HuH-7.5 (cell line): ENCODE measurements at places on chromosomes 2 and 18.

DNA sequence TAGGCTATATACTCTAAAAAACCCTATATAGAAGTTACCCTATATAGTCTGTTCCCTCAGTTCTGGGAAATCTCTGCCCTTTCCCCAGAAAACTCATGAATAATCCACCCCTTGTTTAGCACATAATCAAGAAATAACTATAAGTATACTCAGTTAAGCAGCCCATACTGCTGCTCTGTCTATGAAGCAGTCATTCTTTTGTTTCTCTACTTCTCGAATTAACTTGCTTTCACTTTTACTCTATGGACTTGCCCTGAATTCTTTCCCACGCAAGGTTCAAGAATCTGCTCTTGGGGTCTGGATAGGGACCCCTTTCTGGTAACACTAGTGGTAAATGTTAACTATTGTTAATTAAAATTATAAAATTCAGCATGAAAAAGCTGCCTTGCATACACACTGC, 17.4 kb upstream of the AP1S3 start:
- DNase-seq, result no peak

DNA sequence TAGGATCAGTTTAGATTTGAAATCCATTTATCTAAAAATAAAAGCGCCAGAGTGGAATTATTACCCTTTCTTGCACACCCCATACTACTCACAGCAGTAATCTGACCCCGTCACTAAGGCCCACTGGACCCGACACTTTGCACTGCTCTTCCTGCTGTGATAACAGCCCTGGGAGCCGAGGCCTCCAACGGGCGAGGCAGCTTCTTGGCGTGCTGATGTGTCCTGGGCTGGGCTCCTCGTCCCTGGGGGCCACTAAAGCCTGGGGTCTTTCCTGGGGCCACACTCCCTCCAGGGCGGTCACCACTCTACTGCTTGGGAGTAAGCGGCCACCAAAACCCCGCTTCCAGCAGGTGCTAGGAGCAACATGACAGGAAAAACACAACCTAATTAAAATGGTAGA, 61.7 kb downstream of the ZAP70 start:
- no peak for DNase-seq

DNA sequence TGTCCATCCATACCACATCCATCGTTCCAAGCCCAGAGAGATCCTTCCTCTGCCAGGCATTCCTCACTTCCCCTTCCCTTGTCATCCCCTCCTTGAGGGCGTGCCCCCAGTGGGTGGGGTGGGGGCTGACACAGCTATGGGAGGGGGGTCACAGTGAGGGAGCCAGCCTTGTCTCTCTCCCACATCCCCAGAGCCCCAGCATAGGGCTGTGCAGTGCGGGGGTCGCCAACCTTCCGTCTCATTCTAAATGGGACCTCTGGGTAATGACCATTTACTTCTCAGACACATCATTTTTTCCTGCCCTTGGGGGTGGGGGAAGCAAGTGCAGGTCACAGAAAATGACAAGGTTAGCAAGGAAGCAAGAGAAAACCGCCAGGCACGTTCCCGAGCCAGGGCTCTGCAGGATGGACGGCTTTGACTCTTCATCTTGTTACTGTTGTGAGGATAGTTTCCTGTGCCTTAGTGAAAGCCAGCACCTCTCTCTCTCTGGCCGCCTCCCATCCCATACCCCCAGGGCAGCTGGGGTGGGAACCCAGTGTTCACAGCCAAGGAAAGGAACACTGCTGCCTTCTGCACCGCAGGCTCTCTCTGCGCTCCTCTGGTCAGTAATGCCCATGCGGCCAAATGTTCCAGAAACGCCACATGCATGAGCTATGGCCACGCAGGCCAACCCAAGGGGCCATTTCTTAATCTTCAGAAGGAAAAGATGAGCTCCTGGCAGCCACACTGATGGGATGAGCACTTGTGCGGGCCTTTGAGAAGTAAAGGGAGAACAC, 22.7 kb upstream of the OTOS start:
- DNase-seq, result no peak

GRCh38 chr2:73131807-73132206, 19.1 kb upstream of the RAB11FIP5 start:
- DNase-seq, result no peak

- DNase-seq, result no peak
Measured at GRCh38 chr2:30234180-30234971, 3.0 kb downstream of the LBH start.

GRCh38 chr2:68172990-68173700, 15.5 kb downstream of the PNO1 start:
- no peak for DNase-seq

GRCh38 chr2:101479810-101480209, 4.9 kb upstream of the RFX8 start:
- DNase-seq, result no peak

DNA sequence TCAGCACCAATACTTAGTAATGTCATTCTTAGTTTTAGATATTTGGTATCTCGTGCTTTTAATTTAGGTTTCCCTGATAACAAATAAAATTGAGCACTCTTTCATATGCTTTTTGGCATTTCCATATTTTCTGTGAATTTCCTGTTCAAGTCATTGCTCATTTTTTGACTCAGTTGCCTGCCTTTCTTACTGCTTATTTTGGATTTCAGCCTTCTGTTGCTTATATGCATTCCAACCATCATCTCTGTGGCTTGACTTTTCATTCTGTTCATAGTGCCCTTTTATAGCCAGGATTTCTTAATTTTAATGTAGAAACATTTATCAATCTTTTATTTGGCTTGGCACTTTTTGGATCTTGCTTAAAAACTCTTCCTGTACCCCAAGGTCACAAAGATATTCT, 14.5 kb upstream of the KIF3C start:
- DNase-seq, result no peak

DNA sequence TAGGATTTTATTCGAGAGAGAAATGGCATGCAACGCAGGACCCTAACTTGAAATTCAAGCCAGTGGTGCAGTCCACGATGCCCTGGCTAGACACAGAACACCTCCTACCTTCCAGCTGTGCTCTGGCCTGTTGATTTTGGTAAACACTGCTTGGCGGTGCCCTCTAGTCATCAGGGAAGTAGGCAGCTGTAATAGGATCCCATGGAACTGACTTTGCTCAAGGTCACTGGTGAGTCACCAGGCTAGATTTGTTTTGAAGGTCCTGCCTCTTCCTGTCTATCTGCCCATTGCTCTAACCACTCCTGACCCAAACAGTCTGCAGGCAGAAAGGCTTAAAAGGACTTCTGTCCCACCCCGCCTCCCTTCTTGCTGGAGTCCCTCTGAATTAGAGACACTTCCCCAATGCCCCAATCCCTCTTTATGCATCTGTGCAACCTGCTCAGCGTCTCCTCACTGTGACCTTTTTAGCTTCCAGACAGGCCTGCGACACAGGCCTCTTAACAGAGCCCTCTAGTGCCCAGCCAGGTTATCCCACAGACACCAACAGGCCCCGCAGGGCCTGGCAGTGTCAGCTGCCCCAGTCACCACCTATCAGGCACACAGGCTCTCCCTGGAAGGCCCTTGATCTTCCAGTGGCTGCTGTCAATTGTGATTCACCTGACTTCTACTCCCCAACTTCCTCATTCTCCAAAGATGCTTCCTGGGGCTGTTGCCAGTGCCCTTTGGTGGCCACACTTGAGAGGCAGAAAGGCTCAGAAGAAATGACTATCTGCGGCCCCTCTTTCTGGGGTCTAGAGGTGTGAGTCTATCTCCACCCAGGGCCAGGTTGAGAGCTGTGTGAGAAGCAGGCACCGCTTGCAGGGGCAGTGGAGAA, 5.2 kb downstream of the TMEM127 start:
- peak; percentile 91 for DNase-seq

GRCh38 chr2:186302263-186302662, 183.8 kb upstream of the ZC3H15 start:
- DNase-seq, result no peak

GRCh38 chr2:46097714-46098480, 199.3 kb upstream of the EPAS1 start:
- no peak for DNase-seq

- no peak for DNase-seq
Measured at GRCh38 chr2:104606056-104606455, 247.9 kb upstream of the POU3F3 start.

- DNase-seq, result no peak
Measured at GRCh38 chr18:45284851-45285250, 330.4 kb upstream of the SLC14A2 start.

DNA sequence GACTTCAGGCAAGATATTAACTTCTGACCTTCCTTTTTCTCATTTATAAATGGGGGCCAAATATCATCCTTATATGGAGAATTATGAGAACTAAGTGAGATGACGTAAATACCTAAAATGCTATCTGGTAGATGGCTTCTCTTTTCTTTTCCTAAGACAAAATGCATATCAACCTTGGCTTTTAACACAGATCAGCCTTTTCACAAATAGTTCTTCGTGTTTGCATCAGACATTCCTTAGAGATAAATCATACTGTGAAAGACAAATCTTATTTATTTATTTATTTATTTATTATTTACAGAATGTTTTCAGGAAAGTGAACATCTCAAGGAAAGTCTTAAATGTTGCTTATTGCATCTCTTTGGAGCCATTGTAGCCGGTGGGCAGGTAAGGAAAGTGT, 62.8 kb downstream of the NBEAL1 start:
- DNase-seq, result no peak

GRCh38 chr18:25360301-25360899, 8.4 kb upstream of the ZNF521 start:
- no peak for DNase-seq

- DNase-seq, result no peak
Measured at GRCh38 chr18:36459203-36459602, 161.7 kb downstream of the FHOD3 start.

DNA sequence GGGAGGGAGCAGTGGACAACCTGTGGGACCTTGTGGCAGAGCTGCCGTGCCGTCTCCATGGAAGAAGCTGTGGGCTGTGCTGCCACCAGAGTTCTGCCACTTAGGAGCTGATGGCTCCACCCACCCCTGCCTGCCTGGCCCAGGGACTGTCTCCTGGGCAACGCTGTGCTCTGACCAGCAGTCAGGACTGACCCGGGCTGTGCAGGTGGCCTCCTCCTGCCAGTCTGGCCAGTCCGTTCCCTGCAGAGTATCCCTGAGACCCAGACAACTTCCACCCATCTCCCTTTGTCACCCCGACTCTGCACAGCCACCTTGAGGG, 12.8 kb downstream of the ASIC4 start:
- DNase-seq, result no peak

DNA sequence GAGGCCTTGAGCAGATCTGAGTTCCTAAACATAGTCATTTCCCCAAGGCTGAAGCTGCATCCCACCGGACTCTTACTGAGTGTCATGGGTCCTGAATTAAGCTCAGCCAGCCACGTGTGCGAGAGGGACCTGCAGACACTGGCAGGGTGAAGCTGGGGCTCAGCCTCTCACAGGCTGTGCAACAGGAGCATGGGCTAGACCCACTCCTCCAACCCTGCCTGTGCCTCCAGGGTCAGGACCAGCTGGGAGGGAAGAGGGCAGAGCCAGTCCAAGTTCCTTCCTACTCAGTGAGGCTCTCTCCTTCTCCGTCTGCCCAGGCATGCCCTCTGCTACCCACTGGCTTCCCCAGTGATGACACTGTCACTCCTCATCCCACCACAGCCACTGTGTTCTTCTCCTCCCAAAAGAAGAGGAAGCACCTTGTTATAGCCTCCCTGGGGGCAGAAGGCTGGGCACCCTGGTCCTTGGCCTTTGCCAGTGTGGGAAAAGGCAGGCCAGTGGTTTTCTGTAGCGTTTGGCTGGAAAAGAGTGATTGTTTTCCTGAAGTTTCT, 78.9 kb downstream of the KCNF1 start:
- DNase-seq, result no peak

- peak; percentile 47 for DNase-seq
Measured at GRCh38 chr2:176637486-176638166, 368.4 kb downstream of the MTX2 start.

- no peak for DNase-seq
Measured at GRCh38 chr18:43160509-43160908, 45.0 kb upstream of the RIT2 start.

- DNase-seq, result no peak
Measured at GRCh38 chr2:120830096-120830830, 94.6 kb downstream of the GLI2 start.

GRCh38 chr2:232541195-232541960, 1.9 kb downstream of the CHRNG start:
- DNase-seq, result no peak

GRCh38 chr2:219576505-219577388, 4.6 kb downstream of the INHA start:
- DNase-seq, result peak; percentile 76

- no peak for DNase-seq
Measured at GRCh38 chr2:86822668-86823345, 32.1 kb upstream of the CD8A start.
